ENCODE measurements at places on chromosomes 4 and X.

GRCh38 chr4:29199485-29199884 lies 1520.7 kb upstream of the PCDH7 start:
- DNase-seq, result no peak

GRCh38 chr4:13143222-13144070 lies 340.7 kb downstream of the RAB28 start:
- DNase-seq, result no peak

- DNase-seq, result peak; percentile 71
Measured at GRCh38 chr4:94545296-94545695, 93.6 kb downstream of the PDLIM5 start.

DNA sequence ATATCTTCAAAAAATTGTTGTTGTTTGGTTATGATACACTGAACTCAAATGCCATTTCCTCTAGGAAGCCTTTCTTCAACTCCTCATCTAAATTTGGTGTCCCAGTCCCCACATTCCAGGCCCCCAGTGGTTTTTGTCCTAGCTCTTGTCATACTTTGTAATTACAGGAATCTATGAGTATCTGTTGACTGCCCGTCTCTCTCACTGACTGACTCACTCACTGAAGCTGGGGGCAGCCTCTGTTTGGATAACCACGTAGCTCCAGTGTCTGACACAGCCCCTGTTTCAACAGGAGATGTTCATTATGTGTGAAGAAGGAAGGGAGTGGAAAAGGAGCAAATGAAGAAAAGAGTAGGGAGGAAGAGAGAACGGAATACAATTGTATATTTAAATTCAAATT lies 284.1 kb upstream of the TENM3 start:
- DNase-seq, result peak; percentile 68

GRCh38 chrX:143934542-143934941 lies 50.7 kb downstream of the UBE2NL start:
- DNase-seq, result no peak

GRCh38 chrX:17860811-17861488 lies at the start of gene RAI2:
TSS of gene RAI2 (minus strand) at chrX:17861298. CDS start at chrX:17802010, 59,288 bp downstream.
- DNase-seq, result no peak

GRCh38 chrX:134591502-134591901 lies 66.8 kb downstream of the PLAC1 start:
- no peak for DNase-seq
